ENCODE measurements at places on chromosomes 7 and 10. TPM values are rescaled to one million over a fixed set of nuclear protein-coding genes. Genes with fewer than 3 reads are reported as not detected.

ITGB8 gene
- 5.7 TPM for total RNA-seq

PHYHIPL gene
- under 0.01 TPM for total RNA-seq

AOAH gene
- not detected for total RNA-seq

PRPS1L1 gene
- total RNA-seq: 0.13 TPM

SLC18A3 gene
- not detected for total RNA-seq

SPDYE8 gene
- total RNA-seq: not detected

GALNT17 gene
- not detected for total RNA-seq

BICC1 gene
- total RNA-seq: 66.3 TPM

FGFBP3 gene
- total RNA-seq: 1.1 TPM

WIPF3 gene
- not detected for total RNA-seq

CPN1 gene
- total RNA-seq: not detected

FAM25C gene
- total RNA-seq: not detected

GRM8 gene
- not detected for total RNA-seq

ADCY1 gene
- 0.12 TPM for total RNA-seq

RNF32 gene
- 1.2 TPM for total RNA-seq

UTF1 gene
- not detected for total RNA-seq

SLC26A5 gene
- not detected for total RNA-seq

C1QL3 gene
- 0.06 TPM for total RNA-seq

METTL2B gene
- total RNA-seq: 34.7 TPM

LRRC4 gene
- total RNA-seq: 0.06 TPM

CREB5 gene
- 4.4 TPM for total RNA-seq

ERVW-1 gene
- total RNA-seq: not detected

All from aortic smooth muscle cell (primary cell).